ENCODE measurements at places on chromosomes 12 and 14.

GRCh38 chr14:90039253-90040010 is 22.4 kb upstream of the KCNK13 start:
- DNase-seq = no peak

DNA sequence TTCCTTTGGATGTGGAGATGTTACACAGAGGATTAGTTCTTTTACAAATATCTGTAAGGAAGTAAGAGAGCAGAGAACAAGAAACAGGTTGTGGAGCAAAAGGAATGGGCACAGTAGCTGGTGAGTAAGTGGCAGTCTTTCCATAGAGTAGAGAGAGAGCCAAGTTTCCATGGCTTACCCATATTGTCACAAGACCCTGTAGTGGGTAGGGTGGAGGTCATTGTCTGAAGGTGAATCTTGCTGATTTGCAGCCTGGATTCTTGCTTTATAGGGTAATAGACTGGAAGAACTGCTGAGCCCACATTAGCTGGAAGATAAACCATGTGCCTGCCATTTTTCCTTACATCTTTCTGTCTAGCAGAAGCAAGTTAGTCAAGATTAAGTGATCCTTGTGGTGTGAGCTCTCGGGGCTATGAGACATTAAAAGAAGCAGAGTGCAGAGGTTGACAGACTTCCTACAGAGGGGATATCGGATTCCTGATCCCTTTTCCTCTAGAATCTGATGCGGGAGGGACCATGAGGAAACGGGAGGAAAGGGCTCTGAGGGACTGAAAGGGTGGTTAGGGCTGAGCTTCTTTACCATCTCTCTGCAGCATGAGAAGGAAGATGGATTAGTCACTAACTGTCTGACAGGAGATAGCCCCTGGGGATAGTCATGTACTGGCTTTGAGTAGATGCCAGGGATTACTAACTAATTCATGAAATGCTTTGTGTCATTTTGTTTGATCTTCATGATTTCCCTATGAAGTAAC is 44.0 kb upstream of the LRTM2 start:
- DNase-seq = no peak

GRCh38 chr12:62763312-62763711 is 171.6 kb downstream of the PPM1H start:
- DNase-seq = no peak

GRCh38 chr14:48967419-48967818 is 618.8 kb downstream of the RPS29 start:
- DNase-seq = no peak

DNA sequence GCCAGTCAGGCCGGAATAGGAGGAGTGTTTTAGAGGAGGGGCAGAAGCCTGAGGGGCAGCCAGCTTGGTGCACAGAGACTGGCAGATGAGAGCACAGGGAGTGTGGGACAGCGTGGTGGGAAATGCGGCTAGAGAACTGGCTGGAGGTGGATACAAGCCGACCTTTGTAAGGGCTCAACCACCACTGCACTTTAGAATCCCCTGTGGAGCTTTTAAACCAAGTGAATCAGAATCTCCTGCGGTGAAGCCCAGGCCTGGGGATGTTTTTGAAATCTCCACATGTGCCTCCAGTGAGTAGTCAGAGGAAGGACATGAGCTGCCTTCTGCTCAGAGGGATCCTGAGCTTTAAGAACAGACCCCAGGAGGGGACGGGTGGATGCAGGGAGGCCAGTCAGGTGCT is 10.9 kb upstream of the PCED1B start:
- no peak for DNase-seq

DNA sequence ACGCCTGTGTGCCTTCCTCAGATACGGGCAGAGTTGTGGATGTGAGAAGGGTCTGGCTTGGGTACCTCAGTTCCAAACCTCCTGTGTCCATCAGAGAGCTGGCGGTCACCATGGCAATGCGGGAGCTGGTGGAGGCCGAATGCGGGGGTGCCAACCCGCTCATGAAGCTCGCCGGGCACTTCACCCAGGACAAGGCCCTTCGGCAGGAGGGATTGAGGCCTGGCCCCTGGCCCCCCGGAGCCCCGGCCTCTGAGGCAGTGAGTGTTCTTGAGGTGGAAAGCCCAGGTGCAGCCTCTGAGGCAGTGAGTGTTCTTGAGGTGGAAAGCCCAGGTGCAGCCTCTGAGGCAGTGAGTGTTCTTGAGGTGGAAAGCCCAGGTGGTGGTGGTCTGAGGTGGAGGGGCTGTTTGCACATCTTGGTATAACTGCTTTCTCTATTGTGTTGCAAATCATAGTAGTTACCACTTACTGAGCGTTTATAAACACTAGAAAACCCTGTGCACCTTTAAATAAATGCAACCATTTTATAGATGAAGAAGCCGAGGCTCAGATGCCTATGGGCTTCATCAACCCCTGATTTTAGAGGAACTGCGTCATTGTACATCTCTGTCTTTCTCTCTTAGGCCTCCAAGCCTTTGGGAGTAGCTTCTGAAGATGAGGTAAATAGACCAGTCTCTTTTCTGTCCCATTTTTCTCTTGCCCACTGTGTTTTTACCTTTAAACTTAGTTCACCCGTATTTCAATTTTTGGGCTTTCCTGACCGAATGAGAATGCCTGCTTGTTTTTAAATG is 976 bp downstream of the PEX5 start:
- DNase-seq = no peak

Data from stimulated activated CD8-positive, alpha-beta memory T cell treated with anti-CD3 and anti-CD28 coated beads, Interleukin-4, amount 100 ng/mL, for 24 hours (primary cell).